ENCODE measurements at places on chromosomes 1 and 21.

DNA sequence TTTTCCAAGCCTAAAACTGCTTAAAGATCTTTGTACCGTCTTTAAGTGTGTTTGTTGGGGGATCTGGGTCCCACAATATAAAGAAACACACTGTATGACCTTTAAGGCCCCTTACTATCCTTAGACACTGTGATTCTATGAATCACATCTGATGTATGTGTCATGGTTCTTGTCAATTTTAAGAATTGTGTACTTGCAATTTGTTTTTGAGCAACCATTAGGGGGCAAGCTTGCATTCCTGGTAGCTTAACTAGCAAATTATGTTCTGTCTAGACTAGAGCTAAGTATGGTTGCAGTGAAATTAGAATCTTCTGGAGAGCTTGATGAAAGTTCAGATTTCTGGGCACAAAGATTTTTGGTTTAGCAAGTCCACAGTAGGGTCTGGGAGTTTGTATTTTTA, 219.5 kb downstream of the TPR start:
- peak; percentile 12 for DNase-seq

- no peak for DNase-seq
Observed at GRCh38 chr21:38263493-38263892, 6.7 kb downstream of the KCNJ15 start.

DNA sequence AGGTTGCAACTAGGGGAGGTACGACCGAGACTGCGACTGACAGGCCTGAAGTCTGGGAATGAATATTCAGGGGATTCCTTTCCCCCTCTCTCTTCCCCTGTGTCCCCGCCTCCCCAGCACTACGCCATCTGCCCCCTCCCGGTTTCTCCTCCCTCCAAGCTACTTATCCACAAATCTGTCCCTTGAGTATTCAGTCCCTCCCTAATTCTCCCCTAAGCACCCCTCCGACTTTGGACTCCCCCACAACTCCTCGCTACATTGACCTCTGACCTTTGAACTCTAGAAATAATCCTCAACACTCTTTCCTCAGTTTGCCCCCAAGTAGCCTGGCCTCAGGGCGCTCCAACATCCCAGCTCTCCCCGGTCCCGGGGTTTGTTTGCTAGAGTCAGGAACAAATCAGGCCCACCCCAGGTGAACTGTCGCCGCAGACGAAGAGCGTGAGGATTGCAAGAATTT, 393 bp downstream of the LYSMD1 start:
- peak; percentile 83 for DNase-seq

GRCh38 chr1:118201524-118201923, 16.5 kb upstream of the SPAG17 start:
- DNase-seq = no peak

- no peak for DNase-seq
Observed at GRCh38 chr21:38067086-38067739, 151.0 kb upstream of the KCNJ6 start.

DNA sequence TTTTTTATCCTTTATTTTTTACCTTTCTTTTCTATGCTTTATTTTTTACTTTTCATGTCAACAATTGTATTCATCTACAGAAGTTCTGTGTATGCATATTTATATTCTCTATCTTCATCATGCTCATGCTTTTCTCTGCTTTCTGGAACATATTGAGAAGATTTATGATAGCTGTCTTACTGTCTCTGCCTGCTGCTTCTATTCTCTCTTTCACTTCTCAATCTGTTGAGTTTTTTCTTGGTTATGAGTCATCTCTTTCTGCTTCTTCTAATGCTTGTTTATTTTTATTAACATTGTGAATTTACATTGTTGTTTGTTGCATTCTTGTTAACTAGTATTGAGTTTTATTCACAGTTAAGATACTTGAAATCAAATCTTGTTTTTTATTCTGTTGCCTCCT, 22.6 kb downstream of the F5 start:
- no peak for DNase-seq

DNA sequence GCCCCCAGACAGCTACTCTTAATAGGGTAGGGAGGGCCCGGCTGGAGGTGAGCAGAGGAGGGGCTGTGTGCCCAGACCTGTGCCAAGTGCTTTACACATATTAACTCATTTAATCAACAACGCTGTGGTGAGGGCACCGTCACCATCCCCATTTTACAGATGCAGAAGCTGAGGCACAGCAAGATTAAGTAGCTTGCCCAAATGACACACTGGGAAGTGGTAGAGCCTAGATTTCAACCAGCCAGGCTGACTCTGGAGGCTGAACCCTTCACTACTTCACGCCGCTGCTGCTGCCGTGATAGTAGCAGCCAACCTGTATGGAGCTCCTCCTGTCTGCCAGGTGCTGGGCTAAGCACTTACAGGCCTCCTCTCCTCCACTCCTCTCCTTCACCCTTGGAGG, 127.2 kb downstream of the PTPRU start:
- DNase-seq = no peak

- DNase-seq = no peak
Observed at GRCh38 chr1:238061967-238062613, 171.4 kb upstream of the ZP4 start.

GRCh38 chr21:45207839-45208626, 79.7 kb downstream of the POFUT2 start:
- DNase-seq = no peak

DNA sequence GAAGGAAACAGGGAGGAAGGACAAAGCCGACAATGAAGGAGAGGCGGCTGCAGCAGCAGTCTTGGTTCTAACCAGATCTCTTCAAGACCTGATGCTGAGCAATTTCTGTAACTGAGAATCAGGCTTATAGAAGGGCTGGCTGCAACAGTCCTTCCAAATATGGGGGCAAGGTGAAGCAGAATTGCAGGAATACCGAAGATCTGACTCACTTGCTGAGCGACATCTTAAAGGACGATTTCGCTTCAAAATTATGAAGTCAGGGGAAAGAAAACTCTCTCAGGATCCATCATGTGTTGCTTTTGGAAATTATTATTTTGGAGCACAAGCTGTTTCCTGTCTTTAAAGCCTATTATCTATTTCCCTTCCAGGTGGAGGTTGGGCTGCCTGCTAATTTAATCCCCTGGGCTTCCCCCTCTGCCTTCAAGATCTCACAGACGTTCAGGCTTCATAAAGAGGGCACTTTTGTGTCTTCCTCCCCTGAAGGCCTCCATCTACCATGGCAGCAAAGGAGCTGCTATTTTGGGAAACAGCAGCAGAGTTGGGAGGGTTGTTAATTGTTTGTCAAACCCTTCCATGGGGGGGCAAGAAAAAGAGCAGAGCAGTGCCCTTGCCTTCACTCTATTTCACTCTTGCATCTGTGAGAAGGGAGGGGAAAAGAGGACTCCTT, 10.8 kb upstream of the IER5 start:
- DNase-seq = no peak

GRCh38 chr1:72526926-72527325, 244.6 kb upstream of the NEGR1 start:
- no peak for DNase-seq

DNA sequence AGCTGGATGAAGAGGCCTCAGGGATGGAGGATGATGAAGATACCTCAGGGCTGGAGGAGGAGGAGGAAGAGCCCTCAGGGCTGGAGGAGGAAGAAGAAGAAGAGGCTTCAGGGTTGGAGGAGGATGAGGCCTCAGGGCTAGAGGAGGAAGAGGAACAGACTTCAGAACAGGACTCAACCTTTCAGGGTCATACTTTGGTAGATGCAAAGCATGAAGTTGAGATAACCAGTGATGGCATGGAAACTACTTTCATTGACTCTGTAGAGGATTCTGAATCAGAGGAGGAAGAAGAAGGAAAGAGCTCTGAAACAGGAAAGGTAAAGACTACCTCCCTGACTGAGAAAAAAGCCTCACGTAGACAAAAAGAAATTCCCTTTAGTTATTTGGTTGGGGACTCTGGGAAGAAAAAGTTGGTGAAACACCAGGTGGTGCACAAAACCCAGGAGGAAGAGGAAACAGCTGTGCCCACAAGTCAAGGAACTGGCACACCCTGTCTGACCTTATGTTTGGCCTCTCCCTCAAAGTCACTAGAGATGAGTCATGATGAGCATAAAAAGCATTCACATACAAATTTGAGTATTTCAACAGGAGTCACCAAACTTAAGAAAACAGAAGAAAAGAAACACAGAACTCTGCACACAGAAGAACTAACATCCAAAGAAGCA, 15.4 kb downstream of the L1TD1 start:
- DNase-seq = no peak

DNA sequence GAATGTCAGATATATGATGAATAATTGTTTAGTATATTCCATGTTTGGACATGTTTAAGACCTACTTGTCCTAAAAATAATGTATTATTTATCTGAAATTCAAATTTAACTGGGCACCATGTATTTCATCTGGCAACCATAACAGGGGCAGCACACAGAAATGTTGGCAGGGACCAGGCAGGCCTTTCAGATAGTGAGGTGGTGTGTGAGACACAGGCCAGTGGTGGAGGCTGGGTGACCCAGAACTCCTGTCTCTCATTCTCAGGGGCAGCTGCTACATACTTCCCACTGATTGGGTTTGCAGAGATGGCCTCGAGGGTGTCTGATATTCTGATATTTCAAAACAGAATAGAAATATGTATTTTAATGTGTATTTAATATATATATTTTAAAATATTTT, 1.3 kb upstream of the FASLG start:
- no peak for DNase-seq

GRCh38 chr1:99650773-99651437, 5.0 kb downstream of the PALMD start:
- DNase-seq = no peak

DNA sequence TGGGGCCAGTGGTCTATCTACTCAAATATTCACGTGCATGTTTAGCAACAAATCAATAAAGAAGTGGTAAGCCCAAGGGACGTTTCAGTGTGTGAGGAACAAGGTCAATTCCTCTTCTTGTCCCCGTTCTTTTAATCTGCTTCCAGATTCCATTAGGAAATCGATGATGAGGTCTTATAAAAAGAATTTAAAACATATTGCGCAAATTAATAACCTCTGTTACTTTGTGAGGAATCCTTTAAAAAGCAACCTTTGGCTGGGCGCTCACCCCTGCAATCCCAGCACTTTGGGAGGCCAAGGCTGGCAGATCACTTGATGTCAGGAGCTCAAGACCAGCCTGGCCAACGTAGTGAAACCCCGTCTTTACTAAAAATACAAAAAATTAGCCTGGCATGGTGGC, 113.0 kb upstream of the TMPRSS2 start:
- DNase-seq = no peak

DNA sequence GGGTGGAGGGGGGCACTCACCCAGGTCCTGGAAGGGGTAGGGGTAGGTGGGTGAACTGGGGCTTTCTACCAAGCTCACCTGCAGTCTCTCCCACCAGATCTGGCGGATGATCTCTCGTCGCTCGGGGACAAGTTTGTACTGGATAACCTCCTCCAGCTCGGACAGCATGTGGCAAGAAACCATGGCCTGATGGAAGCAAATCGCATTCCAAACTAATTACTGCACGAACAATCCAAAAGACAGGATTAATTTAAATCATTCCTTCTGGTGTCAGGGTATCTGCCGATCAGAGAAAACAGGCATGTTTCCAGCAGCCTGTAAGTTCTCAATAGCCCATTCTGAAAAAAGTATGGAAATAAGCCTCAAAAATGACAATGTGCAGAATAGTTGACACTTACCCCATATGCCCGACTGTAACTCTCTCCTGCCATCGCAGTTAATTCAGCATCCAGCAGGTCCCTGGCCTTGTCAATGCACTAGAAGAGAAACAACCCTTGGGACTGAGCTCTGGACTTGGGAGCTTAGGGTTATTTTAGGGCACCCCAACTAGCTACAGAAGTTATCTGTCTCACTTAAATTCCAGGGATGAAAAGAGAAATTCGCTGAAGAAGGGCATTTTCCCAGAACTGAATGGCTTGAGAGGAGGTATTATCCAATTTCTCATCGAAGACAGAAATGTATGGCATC, 44.4 kb upstream of the ANGPTL7 start:
- DNase-seq = peak; percentile 97

- no peak for DNase-seq
Observed at GRCh38 chr1:174768516-174768915, 231.2 kb upstream of the CACYBP start.

- DNase-seq = no peak
Observed at GRCh38 chr1:19074902-19075721, 118.6 kb upstream of the IFFO2 start.

- no peak for DNase-seq
Observed at GRCh38 chr1:17829579-17829978, 74.4 kb downstream of the ACTL8 start.

GRCh38 chr1:31003613-31004230, 61.8 kb downstream of the PUM1 start:
- DNase-seq = no peak

DNA sequence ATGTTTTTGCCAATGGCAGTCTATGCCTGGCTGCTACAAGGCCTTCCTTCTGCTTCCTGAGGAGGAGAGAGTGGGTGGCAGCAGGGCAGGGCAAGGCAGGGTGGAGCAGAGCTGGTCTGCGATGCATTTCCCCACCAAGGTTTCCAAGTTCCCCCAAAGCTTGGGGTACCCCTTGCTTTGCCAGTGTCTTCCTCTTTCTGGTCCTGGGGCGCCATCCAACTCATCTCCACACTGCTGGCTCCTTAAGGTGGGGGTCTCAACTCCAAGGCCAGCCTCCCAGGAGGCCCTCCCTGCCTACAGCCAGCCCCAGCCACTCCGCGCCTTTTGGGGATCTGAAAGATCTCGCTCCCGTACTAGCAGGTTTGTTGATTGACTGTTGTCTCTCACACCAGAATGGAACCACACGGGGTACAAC, 3.9 kb upstream of the SKI start:
- no peak for DNase-seq

- DNase-seq = no peak
Observed at GRCh38 chr1:97433094-97433823, 487.6 kb downstream of the DPYD start.

- DNase-seq = no peak
Observed at GRCh38 chr1:227459977-227460376, 103.4 kb upstream of the ZNF678 start.

DNA sequence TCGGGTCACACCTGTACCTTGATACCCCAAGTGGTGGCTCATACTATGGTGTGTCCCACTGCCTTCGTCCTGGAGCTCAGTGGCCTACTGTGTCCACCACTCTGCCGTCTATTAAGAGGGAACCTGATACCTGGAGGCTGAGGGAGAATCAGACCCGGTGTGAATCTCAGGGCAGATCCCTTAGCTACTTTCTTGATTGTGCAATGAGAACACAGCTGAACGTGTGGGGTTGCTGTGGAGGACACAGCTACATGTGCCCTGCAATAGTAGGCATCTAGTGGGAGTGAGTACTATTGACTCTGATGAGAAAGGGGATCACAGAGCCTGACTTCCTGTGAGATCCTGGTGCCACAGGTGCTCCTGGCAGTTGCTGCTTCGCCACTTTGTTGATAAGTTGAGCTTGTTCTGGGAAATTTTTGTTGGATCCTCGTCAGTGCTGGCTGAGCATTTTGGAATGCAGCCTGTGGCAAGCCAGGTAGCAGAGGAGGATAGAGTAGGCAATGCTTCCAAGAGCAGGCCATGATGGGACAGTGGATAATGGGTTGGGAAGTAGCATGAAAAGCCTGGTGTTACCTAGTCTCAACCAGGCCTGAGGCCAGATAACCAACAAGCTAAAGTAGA, 28.2 kb upstream of the MPZL1 start:
- no peak for DNase-seq

GRCh38 chr1:54095546-54096226, 42.3 kb downstream of the TCEANC2 start:
- no peak for DNase-seq
